ENCODE measurements at places on chromosomes 6 and 20.
A peak's percentile ranks its signal among the peaks of the same experiment; 100 is the strongest.

DNA sequence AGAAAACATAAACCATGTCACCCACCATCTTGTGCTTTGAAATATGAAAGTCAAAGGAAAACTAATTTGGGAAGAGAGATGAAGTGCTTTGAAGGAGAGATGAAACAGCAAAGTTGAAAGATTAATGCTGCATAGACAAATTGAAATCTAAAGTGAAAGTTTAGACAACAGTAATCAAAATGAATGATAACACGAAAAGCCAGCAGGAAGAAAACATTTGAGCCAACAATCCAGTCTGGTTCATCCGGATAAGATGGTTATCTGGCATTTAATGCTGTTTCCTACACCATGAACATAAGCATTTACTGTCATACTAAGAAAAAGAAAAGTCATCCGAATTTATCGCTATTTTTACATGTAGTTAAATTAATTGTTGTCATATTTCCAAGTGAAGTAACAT lies 595 bp downstream of the HAO1 start:
- no peak for DNase-seq

- no peak for DNase-seq
These were observed 63.7 kb upstream of the SHLD1 start for GRCh38 chr20:5686384-5687105.

GRCh38 chr6:40325041-40325440 lies 262.1 kb downstream of the LRFN2 start:
- no peak for DNase-seq

DNA sequence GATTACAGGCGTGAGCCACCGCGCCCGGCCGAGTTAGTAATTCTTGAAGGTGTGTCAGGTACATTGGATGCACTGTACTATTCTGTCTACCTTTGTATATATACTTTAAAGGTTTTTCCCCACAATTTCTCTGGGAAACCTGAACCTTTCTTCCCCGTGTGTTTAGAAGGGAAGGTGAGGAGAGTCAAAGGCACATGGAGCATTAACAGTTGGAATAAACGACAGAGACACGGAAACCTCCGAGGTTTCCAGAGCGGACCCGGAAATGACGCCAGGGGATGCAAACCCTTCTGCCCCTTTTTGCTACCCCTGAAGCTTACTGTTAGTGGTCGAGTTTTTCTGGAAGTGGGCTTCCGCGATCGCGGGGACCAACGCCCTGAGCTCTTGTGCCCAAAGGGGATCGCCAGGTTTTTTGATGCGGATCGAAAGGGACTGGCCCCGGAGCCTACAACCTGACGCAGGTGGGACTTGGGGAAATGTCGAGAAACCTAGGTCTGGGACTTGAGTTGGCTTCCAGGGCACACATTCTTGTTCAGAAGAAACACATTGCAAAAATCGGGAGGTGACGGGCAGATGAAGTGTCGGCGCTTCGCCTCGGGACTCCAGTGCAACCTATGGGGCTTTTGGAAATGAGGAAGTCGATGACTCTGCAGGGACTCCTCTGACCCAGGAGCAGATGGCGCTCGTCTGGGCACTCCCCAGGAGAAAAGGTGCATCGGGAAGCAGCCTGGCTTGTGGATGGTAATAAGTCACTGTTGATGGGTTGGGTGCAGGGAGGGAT lies 218.2 kb downstream of the OR2B2 start:
- no peak for DNase-seq

GRCh38 chr20:34522969-34523871 lies 7.0 kb downstream of the DYNLRB1 start:
- no peak for DNase-seq

GRCh38 chr20:62583424-62583920 lies 58.8 kb upstream of the SLCO4A1 start:
- no peak for DNase-seq

DNA sequence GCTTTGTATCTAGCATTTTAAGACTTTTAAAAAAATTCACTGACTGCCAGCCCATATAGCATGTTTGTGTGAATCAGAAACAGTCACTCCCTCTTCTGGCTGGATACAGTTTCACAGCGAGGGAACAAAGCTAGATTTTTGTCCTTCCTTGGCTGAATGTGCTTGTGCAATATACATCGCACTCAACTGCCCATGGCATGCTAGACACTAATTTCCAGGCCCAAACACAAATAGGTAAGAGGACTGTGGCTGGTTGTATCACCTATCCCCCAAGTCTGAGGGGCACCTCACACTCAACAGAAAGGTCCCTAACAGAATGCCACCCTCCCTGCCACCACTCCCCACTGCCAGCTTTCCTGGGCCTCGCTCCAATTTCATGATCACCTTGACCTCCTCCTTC lies 16.2 kb upstream of the BLCAP start:
- DNase-seq = no peak

- peak; percentile 75 for DNase-seq
These were observed 85.7 kb upstream of the FOXC1 start for GRCh38 chr6:1524040-1524480.

DNA sequence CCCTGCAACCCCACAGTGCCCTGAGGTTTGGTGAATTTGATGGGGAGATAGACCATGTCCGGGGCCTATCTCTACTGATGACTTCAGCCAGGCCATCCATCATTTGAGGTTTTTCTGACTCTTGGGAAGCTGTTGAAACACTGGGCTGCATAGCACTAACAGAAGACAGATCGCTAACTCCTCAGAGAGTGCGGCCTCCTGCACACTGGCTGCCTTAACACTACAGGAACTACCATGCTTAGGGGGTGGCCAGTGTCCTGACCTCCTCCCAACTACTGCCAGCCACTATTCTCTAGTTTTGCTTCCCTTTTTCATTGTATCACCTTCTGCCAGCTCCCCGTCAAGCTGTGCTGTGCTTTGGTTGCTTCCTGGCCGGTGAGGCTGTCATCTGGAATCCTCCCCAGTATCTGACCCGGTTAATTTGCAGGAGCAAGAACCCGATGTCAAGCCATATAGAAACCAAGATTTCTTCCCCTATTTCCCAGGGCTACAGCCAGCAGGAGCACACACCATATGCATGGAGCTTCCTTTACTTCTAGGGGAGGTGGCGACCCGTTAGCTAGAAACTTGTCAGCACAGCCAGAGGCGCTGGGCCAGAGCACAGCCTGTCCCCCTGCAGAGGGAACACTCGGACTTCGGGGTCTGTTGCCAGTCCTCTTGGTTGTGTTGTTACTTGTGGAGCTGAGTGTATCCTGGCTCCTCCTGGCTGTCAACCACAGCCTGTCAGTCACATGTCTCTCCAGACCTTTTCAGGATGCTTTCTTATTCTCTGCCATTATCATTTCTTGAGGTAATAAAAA lies 57.3 kb upstream of the TRAF3IP2 start:
- DNase-seq = peak; percentile 41

DNA sequence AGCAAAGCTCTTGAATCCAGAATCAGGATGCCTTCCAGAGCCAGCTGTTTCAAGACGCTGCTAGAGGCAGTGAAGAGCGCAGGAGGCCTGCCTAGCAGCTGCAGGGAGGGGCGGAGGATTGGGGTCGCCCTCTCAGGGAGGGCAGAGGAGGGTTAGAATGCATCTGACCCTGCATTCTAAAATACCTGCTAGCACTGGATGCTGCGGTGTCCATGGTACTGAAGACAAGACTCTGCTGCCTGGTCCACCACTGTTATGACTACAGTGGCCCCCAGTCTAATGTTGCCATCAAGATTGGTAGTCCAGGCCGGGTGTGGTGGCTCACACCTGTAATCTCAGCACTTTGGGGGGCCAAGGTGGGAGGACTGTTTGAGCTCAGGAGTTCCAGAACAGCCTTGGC lies 193.7 kb upstream of the PROKR2 start:
- no peak for DNase-seq

GRCh38 chr6:131937703-131938631 lies 13.2 kb downstream of the CCN2 start:
- DNase-seq = no peak

- DNase-seq = peak; percentile 56
These were observed 79.9 kb upstream of the CD83 start for GRCh38 chr6:14037402-14038277.

- no peak for DNase-seq
These were observed 221.0 kb upstream of the SULF2 start for GRCh38 chr20:48006036-48006833.

- DNase-seq = no peak
These were observed 1.7 kb downstream of the POPDC3 start for GRCh38 chr6:105178110-105178509.

DNA sequence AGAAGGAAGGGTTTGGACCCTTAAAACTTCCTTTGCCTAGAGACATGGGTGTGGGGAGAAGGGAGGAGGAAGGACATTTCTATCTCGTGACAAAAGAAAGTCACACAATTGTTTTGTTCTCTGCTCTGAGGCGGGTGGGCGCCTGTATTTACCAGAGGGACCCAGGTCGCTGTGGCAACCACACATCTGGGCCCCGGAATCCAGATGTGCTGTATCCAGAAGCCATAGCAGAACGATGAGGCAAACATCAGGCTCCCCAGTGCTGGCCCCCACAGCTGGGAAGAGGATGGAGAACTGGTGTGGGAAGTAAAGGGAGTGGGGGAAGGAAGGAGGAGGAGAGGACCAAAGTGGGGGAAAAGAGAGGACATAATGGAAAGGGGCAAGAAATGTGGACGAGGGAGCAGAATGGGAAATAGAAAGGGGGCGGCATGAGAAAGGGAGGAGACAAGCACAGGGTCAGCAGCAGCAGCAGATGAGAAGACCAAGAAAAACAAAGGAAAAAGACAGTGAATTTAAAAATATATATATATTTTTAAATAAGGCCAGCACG lies 3.4 kb upstream of the TNXB start:
- peak; percentile 92 for DNase-seq

GRCh38 chr6:1641343-1641885 lies 31.7 kb downstream of the FOXC1 start:
- DNase-seq = no peak

DNA sequence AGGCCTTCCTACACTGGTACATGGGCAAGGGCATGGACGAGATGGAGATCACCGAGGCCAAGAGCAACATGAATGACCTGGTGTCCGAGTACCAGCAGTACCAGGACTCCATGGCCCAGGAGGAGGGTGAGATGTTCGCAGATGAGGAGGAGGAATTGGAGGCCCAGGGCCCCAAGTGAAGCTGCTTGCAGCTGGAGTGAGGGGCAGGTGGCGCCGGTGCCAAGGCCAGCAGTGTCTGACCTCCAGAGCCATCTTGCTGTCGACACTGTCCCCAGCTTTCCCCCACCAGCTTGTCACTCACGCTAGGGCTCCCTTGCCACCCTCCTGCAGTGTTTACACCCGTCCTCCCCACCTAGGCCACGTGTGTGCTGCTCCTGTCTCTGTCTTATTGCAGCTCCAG lies 12.2 kb downstream of the GABRR2 start:
- no peak for DNase-seq

- no peak for DNase-seq
These were observed 672.2 kb downstream of the PRKN start for GRCh38 chr6:162055365-162055764.

DNA sequence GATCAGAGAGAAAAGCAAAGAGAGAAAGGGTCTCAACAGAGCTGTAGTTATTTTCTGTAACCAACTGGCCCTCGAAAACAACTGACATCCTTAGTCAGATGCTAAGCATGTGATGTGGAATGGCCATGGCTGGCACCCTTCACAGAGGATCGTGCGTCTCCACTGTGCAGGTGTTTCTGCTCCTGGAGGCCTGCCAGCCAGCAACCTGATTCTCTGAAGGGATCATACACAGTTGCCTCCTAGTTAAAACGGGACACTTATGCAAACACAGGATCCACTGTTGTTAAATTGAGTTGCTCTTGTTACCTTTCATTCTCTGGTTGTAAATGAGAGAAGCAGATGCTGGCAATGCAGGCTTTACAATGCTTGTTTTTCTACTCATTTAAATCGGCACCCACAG lies 148.5 kb downstream of the HDGFL1 start:
- DNase-seq = no peak

DNA sequence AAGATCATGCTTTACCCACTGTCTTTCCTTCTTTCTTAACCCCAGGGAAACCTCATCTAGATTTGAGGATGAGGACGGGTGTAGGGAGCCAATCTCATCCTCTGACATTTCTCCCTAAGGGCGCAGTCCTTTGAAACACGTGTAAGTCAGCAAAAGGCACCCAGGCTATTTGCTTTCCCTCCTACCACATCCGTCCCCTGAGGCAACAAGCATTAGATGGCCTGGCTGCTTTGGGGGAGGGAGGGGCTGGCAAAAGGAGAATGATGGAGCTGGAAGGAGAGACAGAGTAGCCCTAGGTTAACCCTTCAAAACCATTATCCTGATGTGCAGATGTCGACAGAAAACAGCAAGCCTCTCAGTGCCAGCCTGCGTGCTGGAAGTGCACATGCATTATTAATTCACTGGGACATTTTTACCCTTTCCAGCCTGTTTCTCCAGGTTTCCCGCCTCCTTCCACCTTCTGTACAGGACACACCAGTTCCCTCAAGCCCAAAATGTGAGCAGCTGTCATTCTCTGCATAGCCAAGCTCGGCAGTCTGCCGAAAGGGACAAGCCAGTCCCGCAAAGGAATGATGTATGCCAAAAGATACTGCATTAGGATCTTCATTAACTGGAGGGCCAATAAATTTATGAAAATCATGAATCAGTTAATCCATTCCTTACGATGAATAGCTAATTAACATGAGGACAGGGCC lies 547.2 kb downstream of the CD83 start:
- DNase-seq = no peak

GRCh38 chr6:143838395-143838794 lies 4.7 kb upstream of the LTV1 start:
- DNase-seq = no peak

- no peak for DNase-seq
These were observed 54.4 kb upstream of the MARCKS start for GRCh38 chr6:113802779-113803178.

DNA sequence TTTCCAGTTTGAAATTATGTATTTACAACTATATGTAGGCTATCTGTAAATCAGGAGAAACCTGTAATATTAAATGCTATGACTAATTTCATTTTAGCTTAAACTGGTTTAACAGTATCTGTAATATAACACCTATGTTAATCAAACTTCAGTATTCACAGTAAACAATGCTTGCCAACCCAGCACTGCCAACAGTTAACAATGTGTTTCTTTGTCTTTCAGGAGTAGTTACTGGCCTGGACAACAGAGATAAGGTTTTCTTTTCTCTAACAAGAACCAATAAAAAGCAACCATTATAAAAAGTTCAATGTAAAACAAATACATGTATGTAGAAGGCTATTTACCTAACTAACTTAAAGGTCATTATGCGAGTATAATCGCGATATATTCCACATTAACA lies 158.8 kb downstream of the CDK19 start:
- no peak for DNase-seq

- DNase-seq = no peak
These were observed 30.5 kb upstream of the AKAP12 start for GRCh38 chr6:151209071-151209831.

GRCh38 chr6:42925248-42925857 lies 3.9 kb upstream of the CNPY3 start:
- no peak for DNase-seq
